Fibroblast of skin of left quadriceps (primary cell): ENCODE measurements at places on chromosomes 7 and 10.

GRCh38 chr7:26685606-26686005, 178.8 kb downstream of the SKAP2 start:
- DNase-seq = no peak

GRCh38 chr10:129467359-129468064, 471 bp downstream of the MGMT start:
- no peak for DNase-seq

GRCh38 chr10:46231087-46231486, 55.7 kb upstream of the ANTXRL start:
- no peak for DNase-seq

- DNase-seq = no peak
Observed at GRCh38 chr7:142807855-142808460, 37.2 kb downstream of the PRSS2 start.

DNA sequence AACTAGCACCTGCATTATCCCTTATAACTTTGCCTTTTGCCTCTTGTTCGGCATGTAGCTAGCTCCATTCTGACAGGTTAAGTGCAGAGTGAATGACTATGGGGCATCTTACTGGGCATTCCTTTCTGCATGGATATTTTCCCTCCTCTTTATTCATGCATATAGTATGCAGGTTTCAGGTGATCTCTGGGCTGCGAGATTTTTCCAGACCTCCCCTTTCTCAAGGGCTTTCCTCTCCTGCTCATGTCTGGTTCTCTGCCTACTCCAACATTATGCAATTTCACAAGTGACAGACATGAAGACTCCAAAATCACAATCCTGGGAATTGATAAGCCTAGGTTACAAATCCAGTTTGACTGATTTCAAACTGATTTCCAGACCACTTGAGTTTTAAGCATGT, 503.8 kb downstream of the NXPH1 start:
- DNase-seq = no peak

- no peak for DNase-seq
Observed at GRCh38 chr7:104382616-104383015, 54.2 kb downstream of the LHFPL3 start.

DNA sequence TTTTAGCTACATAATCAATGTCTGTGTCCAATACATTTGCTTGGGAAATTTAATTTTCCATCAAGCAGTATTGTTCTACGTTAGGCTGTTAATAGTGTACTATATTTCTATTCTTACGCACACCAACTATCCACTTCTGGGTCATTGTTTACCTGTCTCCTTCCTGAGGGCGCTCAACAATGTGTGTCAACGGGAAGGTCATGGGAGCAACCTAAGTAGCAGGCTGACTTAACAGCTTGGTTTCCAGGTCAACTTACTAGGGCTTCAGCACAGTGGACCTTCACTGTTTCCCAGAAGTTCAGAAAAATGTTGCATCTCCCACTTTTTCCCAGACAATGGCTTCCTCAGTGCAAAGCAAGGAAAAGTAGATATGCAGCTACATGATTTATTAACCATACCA, 13.7 kb downstream of the THSD7A start:
- DNase-seq = no peak

DNA sequence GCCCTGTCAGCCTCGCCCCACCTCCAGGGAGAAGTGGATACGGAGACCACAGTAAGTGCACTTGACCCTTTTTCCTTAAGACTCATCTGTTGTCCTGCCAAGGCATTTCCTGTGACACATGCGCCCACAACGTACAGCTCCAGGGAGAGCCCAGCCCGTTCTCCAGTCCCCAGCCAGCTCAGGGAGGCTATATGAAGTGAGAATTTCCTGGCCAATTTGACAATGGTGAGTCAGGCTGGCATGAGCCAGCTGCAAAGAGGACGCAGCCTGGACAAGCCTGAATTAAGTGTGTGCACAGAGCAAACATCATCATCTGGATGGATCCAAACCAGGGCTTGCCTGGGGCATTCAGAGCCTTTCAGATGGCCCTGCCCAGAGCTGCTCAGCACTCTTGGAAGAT, 244.8 kb downstream of the KCNMA1 start:
- DNase-seq = peak; percentile 75

DNA sequence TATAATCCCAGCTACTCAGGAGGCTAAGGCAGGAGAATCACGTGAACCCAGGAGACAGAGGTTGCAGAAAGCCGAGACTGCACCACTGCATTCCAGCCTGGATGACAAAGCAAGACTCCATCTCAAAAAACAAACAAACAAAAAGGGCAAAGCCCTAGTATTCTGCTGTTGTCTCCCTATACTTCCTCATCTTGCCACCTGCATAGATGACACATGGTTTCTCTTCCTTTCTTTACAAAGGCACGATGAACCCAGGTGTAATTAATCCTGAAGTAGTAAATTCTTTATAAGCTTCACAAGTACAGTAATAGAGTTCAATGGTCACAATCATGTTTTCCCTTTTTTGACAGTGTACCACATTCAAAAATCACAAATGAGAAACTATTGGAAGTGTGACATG, 9.8 kb upstream of the ZNF727 start:
- DNase-seq = no peak

- DNase-seq = no peak
Observed at GRCh38 chr10:11154333-11154732, 136.7 kb downstream of the CELF2 start.

- DNase-seq = peak; percentile 70
Observed at GRCh38 chr7:37208528-37208927, 240.1 kb downstream of the ELMO1 start.

- DNase-seq = no peak
Observed at GRCh38 chr10:71025535-71025934, 137.2 kb upstream of the PCBD1 start.

- no peak for DNase-seq
Observed at GRCh38 chr7:37524056-37524455, 75.4 kb upstream of the ELMO1 start.

GRCh38 chr7:70408477-70408876, 723.5 kb upstream of the GALNT17 start:
- no peak for DNase-seq

DNA sequence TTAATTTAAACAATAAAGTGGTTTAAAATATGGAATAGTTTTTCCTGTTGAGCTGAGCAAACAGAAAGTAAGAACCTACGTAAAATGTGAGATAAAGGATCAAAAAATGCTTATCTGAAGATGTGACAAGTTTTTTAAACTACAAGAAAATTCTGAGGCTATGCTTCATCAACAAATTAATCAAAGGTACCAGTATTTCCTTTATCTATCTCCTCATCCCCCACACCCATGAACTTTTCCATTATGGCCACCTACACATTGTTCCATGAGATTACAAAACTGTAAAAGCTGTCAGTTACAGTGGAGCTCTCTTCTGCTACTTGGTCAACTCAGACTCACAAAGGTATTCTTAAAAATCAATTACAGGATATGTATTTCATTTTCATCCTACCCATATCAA, 77.4 kb downstream of the ARHGAP12 start:
- DNase-seq = no peak

DNA sequence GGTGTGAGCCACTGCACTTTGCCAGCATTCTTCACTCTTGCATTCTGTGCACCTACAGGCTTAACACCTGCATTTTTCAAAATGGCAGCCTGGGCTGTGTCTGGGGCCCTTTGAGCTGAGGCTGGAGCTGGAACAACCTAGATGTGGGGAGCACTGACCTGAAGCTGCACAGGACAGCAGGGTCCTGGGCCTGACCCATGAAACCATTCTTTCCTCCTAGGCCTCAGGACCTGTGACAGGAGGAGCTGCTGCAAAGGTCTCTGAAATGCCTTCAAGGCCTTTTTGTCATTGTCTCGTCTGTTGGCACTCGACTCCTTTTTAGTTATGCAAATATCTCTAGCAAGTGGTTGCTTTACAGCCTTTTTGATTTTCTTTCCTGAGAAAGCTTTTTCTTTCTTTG, 82.3 kb downstream of the INPP5A start:
- DNase-seq = no peak

- no peak for DNase-seq
Observed at GRCh38 chr7:147775516-147776284, 814.9 kb upstream of the C7orf33 start.

DNA sequence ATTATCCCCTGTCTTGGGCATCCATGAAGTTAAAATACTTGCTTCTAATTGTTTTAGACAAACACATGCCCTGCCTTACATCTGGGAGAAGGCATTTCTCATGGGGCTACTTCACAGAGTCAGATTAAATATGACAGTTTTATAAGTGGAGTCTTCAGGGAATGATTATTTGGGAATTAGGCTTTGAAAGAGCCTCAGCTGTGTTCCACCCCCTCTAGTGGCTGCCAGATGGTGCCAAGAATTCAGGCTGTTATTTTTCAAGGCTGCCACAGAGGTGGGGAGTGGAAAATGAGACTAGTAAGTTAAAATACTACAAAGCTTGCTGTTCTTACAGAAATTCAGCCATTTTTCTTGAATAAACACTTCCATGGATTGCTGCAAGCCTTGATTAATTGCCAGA, 45.8 kb upstream of the DNAH11 start:
- no peak for DNase-seq

GRCh38 chr10:126841341-126841895, 63.8 kb upstream of the DOCK1 start:
- DNase-seq = no peak

DNA sequence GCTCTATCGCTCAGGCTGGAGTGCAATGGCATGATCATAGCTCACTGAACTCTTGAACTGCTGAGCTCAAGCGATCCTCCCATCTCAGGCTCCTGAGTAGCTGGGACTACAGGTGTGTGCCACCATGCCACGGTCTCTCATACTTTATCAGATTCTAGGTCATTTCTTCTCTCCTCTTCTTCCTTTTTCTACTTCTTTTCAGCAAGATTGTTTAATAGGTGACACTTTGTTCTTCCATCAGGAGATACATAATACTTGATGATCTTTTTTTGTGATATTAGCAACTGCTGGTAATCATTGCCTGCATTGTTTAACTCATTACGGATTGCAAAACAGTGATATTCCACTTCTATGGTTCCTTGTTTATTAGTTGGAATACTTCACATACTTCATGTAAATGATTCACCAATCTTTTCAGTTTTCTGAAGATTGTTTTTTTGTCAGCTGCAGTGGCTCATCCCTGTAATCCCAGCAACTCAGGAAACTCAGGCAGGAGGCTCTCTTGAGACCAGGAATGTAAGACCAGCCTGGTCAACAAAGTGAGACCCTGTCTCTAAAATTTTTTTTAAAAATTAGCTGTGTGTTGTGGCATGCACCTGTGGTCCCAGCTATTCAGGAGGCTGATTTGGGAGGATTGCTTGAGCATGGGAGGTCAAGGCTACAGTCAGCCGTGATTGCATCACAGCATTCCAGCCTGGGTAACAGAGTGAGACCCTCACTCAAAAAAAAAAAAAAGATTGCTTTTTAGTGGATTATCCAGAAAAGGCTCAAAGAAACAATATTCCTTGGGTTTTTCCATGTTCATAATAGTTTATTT, 36.2 kb upstream of the CHST3 start:
- peak; percentile 25 for DNase-seq

DNA sequence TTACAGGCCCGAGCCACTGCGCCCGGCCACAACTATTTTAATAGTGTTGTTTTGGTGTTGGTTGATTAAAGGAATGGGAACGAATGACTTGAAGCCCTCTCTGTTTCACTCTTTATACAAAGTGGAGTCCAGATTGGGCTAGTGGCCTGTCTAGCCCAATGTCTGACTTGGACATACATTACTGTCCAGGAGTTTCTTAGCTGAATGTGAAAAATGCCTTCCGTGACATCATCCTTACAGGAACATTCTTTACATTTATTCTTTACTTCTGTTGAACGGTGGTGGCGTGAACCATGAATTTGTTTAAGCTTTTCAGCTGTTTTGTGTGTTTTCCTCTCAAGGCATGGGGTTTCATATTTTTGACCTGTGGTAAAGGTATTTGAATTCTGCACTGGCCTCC, 67.9 kb downstream of the DAGLB start:
- DNase-seq = no peak

GRCh38 chr7:129830949-129831348, 121.8 kb downstream of the UBE2H start:
- no peak for DNase-seq

- DNase-seq = no peak
Observed at GRCh38 chr7:101362334-101363195, at the start of gene COL26A1. Gene COL26A1 (plus strand): TSS chr7:101362875. CDS start chr7:101363033, 158 bp downstream.

- DNase-seq = no peak
Observed at GRCh38 chr7:31640381-31640780, 46.6 kb upstream of the PPP1R17 start.

DNA sequence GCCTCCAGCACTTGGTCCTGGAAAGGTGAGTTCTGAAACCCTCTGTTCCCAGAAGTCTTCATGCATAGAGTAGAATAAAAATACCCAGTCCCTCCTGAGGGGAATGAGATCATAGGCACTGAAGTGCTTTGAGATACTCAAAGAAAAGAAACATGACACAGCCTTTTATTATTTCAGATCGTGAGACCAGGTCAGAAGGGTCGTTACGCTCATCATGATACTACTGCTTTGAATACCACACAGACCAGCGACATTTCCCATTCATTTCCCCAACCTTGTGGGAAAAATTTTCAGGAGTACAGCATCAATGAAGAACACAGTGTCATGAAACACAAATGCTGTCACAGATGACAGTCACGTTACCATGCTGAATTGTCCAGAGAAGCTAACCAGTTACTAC, 15.0 kb downstream of the CLRN3 start:
- no peak for DNase-seq

DNA sequence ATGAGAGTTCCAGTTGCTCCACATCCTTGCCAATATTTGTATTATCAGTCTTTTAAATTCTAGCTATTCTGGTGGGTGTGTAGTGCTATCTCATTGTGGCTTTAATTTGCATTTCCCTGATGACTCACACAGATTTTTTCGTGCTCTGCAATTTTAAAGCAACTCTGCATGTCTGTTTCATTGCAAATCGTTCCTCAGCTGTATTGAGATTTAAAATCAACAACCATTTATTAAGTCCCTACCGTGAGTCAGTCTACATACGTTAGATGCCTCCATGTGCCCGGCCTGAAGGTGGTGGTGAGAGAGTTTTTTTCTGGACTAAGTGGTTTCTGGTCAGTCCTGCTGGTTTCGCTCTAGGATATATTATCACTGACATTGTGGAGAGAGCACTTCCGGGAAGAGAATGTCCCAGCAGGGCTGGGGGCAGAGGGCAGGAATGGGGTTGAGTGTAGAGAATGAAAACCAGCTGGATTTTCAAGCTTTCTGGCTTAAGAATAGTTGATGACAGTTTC, 8.4 kb upstream of the HYCC1 start:
- DNase-seq = peak; percentile 68

DNA sequence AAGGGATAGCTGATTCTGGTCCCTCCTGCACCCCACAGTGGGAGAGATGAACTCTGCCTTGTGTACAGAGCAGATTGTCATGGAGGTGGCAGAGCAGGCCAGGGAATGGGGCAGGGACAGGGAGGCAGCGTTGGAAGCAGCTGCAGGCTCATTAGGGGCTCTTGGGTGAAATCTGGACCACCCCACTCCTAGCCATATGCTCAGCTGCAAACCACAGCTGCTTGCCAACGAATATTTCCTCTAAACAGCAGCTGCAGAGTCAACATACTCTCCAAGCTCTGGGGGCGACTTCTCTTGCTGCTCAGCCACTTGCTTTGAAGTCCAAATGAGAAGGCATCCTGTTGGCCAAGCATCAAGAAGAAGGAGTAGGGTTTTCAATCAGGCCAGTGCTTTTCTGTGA, 302.3 kb upstream of the AUTS2 start:
- no peak for DNase-seq

GRCh38 chr10:122656308-122656705, 43.3 kb downstream of the C10orf120 start:
- no peak for DNase-seq
